ENCODE measurements at places on chromosomes 3 and 15. TPM values are rescaled to one million over a fixed set of nuclear protein-coding genes. Genes with fewer than 3 reads are reported as not detected.

GRCh38 chr3:183296944-183297343, 43.9 kb downstream of the B3GNT5 start:
- DNase-seq: no peak

MKRN3 gene
- total RNA-seq: 1.3 TPM

FOXL2NB gene
- total RNA-seq: under 0.01 TPM

P2RY1 gene
- total RNA-seq: 7.8 TPM

DNA sequence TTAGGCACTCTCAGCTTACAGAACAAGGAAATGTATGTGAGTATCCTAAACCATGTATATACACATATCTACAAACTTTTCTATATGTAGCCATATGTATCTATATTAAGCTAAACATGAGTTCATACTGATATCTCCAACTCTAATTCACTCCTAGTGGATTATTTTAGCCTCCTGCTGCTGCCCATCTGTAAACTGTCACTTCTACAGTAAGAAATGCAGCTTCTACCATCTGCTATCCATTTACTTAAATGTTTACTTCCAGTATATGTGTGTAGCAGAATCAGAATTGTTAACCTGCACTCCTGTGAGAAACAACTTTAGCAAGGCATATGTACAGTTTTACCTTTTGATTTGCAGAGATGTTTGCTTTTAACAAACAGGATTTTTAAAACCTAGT, 478.5 kb upstream of the CBLB start:
- no peak for DNase-seq

DNA sequence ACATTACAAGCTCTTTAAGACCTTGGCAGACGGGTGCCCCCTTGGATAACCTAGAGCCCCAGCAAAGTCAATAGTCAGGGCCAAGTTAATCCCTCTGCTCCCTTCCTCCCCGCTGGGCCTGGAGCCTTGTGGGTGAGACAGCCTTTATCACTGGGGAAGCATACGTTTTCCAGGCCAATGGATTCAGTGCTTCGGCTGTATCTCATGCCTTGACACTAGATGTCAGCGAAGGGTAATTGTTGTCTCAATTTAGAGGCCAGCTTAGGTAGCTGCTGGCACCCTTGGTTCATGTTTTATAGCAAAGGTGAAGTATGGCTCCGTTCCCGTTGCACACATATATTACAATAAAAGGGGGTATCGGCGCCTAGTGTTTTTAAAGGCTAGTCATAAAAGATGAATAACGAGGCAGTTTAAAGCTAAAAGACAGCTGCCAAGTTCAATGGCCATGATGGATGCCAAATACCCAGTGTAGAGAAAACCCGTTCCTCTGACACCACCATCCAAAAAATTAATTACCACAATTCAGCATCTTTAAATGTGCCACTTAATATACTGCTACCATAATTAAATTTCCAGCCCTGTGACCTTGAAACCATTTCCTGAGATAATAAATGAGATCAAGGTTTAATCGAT, 52.3 kb upstream of the BNIP2 start:
- peak; percentile 10 for DNase-seq

STRA6 gene
- under 0.01 TPM for total RNA-seq

GRCh38 chr15:85443593-85444087, 63.2 kb downstream of the AKAP13 start:
- peak; percentile 47 for DNase-seq

- peak; percentile 0 for DNase-seq
These were observed 464.1 kb upstream of the RARB start for GRCh38 chr3:24963762-24964625.

GRCh38 chr15:60162251-60162967, 158.3 kb downstream of the FOXB1 start:
- no peak for DNase-seq

DNA sequence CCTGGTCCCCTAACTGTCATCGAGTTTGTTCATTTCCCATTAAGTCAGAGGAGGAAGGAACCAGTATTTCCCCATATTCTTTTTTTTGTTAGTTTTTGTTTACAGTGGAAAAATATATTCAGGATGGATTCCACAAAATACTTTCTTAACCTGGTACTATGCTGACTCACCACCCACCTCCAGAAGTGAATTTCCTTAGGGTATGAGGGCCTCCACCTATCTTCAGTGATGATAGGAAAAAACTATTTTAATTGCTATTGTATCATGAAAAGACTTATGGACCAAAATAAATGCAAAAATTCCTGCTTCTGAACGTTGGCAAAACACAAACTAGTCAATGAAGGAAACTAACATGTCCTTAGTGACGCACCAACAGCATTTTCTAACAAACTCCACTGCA, 64.2 kb upstream of the FOXP1 start:
- no peak for DNase-seq

- no peak for DNase-seq
These were observed 2.0 kb upstream of the TWF2 start for GRCh38 chr3:52240886-52241370.

ZNF502 gene
- 1.3 TPM for total RNA-seq

DNA sequence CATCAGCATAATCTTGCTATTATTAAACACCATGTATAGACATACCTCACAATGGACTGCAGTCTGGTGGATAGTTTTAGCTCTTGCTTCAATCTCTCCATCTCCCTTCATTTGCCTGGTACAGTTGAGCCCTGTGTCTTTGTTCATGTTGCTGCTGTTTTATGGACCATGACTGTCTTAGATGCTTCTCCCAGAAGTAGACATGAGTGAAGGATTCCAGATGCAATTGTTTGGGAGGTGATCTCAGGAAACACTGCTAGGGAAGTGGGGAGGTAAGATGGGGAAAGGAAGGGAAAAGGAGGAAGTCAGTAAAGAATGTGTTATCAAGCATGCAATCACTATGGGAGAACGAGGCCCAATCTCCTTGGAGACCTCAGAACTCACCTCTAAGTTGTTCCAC, 36.3 kb upstream of the CTNNB1 start:
- no peak for DNase-seq

DNA sequence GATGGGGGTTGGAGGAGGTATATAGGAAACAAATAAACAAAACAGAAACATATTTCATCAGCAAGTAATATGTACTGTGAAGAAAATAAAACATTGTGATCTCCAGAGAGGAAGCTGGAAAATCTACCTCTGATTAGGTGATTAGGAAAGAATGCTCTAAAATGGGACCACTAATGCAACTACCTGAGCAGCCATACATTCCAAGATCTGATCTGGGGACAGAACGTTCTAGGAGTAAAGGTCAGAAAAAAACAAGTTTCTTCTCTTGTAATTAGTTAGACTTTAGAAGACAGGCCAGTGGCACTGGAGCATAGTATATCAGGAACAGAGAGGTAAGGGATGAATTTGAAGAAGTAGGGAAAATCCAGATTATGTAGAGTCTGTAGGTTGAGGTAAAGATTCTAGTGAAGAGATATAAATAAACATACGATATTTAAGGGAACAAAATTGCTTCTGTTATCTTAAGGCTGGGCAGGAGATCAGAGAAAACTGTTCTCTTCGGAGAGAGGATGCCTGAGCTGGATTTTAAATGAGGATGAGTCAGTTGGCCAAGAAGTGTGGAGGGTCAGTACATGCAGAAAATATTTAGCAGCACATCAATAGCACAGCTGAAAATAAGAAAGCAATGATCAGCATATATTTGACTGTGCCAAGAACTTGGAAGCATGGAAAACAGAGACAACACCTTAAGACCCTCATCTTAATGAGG, 429.5 kb downstream of the NLGN1 start:
- DNase-seq: no peak

MUC4 gene
- total RNA-seq: under 0.01 TPM
